ENCODE measurements at places on chromosomes 6 and 20. TPM values are rescaled to one million over a fixed set of nuclear protein-coding genes. Genes with fewer than 3 reads are reported as not detected.

Gene ADGRB3
- total RNA-seq, result not detected

DNA sequence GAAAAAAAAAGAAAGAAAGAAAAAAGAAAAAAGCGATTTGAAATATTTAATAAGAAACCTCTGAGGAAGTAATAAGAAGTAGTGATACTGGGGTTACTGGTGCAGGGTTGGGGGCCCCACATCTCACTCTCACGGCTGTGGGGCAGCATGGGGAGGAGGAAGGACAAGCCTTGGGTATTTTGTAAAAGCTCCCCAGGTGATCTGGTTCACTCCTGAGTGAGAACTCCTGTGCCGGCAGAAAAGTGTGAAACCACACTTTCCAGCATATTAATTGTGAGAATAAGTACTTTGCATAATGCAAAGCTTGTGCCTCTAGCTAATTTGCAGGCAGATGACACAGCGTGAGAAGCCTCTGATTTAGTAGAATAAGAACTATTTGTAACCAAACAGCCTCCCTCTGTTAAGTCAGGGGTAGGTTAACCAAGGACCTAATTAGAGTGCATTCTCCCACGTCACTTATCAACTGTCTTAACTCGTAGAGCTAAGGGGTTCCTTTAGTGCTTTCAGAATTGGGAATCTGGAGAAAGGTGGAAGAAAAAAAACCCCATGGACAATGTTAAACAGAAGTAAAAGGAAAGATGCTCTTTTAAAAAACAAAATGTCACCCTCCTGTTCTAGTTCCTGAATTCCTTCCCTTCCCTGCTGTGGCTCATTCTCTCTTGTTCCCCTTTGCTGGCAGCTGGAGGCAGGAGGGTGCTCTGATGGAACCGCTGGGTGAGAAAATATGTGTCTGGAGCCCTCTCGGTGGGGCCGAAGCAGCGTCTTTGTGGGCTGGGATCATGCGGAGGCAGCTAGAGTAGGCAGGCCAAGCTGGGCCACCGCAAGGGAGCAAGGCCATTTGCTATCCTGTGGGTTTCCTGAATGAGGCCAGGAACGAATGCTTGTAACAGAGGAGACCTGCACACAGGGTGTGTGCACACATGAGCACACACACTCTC lies 108.7 kb downstream of the FYN start:
- DNase-seq, result no peak

- no peak for DNase-seq
These were observed 507.7 kb downstream of the PREX1 start for GRCh38 chr20:48319943-48320584.

DNA sequence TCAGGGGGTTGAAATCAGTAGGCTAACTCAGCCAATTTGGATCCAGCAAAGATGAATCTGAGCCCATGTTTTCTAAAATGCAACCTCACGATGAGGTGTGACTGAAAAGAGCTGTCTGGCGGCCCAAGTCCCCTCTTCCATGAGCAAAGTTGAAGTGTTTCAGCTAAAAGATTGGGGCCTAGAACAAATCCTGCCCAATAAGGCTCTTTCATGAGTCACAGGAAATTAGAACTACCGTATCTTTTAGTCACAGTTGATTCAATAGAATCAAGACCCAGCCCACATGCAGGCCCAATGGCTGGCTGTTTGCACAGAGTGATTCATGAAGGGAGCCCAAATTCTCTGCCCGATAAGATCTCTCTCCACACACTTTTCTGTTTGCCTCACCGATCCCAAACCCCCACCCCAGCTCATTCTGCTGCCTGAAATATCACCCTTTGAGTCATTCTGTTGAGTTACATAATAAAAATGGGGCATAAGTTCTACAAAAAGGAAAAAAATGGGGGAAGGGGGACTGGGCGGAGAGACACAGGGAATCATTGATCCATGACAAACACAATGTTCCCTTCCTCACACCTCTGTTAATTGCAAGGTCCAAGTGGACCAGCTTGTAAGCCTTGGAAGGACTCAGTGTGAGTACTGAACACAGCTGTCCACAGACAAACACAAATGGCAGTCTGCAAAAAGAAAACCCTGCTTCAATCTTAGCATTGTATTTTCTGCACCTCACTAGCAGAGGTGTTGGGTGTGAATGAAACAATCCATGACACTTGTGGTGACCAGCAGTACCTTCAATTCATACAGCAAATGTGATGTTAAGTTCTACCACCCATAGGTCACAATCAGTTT lies 13.8 kb downstream of the FOXQ1 start:
- DNase-seq, result peak; percentile 98

DNA sequence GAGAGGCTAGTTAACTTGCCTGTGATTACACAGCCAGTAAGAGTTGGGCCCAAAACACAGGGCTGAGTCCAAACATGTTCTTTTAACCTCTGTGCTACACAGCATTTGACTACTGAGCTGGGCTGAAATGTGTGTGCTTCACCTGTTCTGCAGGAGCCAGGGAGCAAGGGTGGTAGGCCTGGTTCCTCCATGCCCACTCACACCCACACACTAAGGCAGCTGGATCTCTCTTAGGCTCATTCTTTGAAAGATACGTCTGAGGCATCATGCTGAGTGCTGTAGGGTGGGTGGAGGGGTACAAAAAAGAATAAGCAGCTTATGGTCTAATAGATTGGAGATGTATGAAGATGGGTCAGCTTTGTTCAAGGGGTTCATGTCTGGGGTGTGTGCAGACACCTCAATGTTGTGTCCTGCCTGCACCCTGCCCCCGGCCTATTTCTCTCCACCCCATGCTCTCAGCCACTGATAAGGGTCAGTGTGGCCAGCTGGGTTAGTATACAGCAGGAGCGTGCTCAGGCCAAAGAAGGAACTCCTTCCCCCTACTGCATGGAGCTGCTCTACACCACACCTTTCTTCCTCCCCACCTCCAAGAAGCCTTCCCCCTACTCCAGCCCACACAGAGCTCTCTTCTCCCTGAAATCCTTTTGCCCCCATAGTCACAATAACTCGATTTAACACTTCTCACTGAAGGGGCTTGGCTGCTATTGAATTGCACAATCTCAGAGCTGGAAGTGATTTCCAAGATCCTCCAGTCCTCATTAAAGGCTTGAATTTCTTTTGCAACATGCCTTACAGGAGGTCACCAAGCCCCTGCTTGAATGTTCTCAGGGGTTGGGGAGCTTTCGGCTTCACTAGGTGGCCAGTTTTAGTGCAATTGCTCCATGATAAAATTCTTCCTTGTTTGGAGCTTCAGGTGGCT lies 3.4 kb downstream of the PPP2R5D start:
- no peak for DNase-seq

Measured in A172 (cell line).